ENCODE measurements at places on chromosomes 2 and 18.

DNA sequence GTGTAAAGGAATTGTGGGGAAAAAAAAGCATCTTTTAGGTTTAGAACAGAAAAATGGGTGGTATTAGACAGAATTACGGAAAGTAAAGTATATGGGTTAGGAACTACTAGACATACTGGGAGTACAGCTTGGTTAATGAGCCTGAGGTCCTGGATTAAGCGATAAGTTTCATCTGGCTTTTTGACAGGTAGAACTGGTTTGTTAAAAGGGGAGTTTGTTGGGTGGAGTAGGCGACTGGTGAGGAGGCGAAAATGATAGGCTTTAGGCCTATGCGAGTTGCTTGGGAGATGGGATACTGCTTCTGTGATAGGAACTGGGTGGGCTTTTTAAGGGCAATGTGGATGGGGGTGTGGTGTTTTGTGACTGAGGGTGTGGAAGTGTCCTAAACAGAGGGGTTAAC, 56.5 kb downstream of the KYNU start:
- no peak for DNase-seq

- DNase-seq, result peak; percentile 17
Observed at GRCh38 chr2:168884975-168885374, 5.3 kb downstream of the SPC25 start.

- DNase-seq, result no peak
Observed at GRCh38 chr2:191366199-191366598, 121.0 kb downstream of the MYO1B start.

- DNase-seq, result no peak
Observed at GRCh38 chr18:34848695-34849094, 138.6 kb downstream of the DTNA start.

DNA sequence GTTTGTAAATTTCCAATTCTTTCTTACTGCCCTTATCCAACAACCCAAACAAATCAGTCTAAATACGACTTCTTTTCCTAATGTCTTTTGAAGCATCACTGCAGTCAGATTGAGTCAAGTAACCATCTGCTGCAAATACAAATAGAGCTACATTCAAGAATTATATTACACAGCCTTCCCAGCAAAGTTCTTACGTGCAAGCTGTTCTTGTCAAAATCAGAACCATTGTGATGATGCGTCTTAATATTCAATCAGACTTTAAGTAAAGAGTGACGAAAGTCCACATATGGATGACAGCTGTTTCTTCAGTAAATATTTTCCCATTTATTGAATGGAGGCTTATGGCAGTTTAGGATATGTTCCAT, 943.8 kb downstream of the LRP1B start:
- DNase-seq, result no peak

DNA sequence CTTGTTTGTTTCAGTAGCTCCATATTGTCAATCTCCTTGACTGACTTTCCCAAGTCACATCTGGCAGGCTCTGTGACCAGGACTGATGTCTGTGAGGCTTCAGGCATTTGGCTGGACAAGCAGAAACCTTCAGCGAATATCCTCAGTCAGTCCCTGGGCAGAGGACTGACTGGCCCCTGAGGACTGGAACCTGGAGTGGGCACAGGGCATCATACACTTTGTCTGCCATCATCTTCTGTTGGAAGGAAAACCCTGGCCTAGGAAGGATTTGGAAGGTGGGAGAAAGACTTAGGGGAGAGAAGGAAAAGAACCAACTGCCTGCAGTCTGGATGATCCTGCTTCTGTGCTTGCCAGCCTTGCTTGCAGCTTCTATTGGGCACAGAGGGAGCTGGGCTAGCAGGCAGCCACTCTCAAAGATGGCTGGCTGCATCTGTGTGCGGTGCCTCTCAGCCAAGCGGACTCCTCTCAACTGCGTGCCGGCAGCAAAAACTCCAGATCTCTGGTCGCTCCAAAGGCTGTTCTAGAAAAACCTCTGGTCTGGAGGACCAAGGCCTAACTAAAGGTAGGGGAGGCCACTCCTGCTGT, 126.8 kb downstream of the MARCHF4 start:
- DNase-seq, result no peak

- DNase-seq, result no peak
Observed at GRCh38 chr18:22456547-22456946, 38.8 kb upstream of the CTAGE1 start.

DNA sequence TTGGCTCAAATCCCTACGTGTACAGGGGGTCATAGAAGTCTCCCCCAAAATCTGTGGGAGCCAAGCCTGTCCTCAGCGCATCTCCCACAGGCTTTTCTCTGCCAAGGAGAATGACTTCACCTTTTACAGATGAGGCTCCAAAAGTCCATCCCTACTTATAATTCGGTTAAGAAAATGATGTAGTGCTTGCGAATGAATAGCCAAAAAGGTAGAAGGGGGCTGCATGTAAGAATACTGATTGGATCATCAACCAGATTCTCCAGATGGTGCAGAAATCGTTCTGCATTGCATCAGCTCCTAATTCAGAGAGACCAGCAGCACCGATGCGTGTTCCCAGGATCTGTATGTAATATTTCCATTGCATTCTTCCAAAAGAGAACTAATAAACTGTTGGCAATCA, 91.9 kb downstream of the EPHA4 start:
- DNase-seq, result no peak
